ENCODE measurements at places on chromosomes 1 and 21.

GRCh38 chr1:185775501-185775900 lies 41.3 kb downstream of the HMCN1 start:
- DNase-seq: no peak

GRCh38 chr1:57874418-57874877 lies 450.6 kb upstream of the DAB1 start:
- no peak for DNase-seq

DNA sequence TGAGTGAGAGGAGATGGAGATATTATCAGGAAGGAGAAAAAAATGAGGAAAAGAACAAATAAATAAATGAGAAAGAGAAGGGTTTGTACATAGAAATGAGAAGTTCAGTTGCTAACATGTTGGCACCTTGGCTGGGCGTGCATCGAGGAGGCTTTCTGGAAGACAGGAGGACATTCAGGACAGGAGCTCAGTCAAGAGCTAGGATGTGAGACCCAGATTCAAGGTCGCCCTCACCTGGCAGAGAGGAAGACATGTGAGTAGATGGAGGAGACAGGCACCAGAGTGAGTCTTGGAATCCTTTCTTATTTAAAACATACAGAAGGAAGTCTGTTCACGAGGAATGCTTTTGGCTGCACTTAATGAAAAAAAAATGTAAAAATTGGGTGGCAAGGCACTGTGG lies 640.9 kb downstream of the NPHP4 start:
- DNase-seq: no peak

DNA sequence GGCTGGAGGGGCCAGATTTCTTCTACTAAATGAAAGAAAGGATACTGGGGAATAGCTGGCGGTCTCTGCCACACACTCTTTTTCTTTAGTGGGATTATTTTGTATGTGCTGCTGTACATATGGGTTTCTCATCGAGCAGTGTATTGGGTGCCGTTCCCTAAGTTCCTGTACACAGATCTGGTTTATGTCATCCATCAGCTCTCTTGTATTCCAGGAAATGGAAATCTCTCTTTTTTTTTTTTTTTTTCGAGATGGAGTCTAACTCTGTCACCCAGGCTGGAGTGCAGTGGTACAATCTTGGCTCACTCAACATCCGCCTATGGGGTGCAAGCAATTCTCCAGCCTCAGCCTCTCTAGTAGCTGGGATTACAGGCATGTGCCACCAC lies 27.0 kb upstream of the NID1 start:
- DNase-seq: no peak

- no peak for DNase-seq
Observed at GRCh38 chr1:70436622-70437251, 25.7 kb downstream of the CTH start.

DNA sequence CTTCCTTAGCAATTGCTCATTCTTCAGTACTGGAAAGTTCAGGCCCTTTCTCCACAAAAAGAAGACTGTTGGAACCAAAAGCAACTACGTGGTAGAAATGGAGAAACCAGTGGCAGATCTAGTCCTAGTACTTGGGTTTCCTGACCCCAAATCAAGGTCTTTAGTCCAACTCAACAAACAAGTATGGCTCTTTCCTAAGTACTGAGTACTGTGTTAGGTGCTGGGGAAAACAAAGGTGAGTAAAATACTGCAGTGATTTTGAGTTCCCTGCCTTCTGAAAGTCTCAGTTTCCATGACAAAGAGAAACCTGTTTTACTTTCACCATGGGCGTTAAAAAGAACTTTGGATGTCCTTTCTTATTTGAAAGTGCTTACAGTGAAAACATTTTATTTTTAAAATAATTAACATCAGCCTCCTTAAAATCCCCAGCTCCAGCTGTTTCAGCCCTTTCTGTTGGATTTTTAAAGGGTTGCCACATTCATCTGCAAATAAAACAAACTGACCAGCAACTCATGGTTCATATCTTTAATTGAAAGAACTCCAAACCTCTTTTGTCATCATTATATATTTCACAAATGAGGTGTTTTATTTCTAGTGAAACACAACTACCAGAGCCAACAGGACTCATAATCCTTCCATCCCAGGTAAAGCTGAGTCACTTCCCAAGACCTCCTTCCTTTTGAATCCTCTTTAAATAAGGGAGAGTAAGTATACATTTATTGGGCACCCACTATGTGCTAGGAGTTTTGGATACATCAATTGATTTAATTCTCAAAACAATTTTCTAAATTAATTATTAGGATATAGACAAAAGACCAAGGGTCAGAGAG lies 35.4 kb downstream of the PLPP3 start:
- no peak for DNase-seq

GRCh38 chr1:160204526-160205241 lies 500 bp upstream of the PEA15 start:
- no peak for DNase-seq

GRCh38 chr1:24954631-24955030 lies 24.6 kb upstream of the RUNX3 start:
- no peak for DNase-seq

GRCh38 chr1:33441088-33441745 lies 10.3 kb upstream of the PHC2 start:
- DNase-seq: no peak

DNA sequence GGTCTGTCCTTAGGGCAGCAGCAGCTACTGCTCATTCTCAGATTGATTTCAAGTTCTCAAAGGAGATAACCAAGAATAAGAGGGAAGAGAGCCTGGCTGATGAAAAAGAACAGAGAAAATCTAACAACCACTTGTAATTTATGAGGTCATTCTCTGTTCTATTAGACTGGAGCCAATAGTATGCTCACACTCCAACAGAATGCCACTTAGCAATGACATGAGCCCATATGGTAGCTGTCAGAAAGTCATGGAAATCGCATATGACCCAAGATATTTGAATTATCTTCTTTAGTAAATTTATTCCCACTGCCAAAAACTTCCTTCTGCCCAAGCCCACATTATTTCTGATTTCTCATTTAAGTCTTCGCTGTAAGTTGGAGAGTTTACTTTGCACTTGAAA lies 53.7 kb upstream of the PLA2G4A start:
- DNase-seq: no peak

DNA sequence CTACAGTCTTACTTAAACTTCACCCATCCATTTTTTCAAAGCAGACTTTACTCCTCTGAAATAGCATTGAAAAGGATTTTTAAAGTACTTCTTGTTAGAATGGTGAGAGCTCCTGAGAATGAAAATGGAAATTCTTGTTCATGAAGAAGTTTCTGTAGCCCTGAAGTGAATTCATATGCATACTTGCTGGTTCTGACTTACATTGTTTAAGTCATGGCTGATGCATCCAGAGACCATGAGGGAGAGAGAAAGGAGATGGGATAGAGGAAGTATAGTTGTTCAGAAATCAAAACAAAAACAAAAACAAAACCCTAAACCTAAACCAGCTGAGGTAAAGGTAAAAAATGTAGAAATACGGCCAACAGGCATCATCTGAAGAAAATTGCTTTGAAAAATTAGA lies 27.1 kb upstream of the SAMSN1 start:
- no peak for DNase-seq

DNA sequence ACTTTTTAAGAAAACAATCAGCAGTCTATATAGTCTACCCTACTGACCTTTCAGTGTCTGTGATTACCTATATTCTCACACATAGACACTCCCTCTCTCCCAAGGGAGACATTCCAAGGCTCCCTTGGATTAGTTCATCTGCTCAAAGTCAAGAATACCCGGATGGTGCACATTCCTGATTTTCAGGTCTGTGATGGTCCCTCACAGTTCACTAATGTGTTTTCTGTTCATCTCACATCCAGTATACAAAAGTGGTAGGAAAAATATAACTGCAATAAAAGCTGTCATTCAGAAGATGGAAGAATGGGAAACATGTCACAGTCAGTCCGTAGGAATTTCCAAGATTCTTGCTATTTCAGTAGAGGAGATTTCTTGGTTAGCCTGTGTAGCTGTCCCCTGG lies 224.1 kb upstream of the CACYBP start:
- DNase-seq: no peak

GRCh38 chr1:3188150-3188971 lies 119.4 kb downstream of the PRDM16 start:
- DNase-seq: no peak

DNA sequence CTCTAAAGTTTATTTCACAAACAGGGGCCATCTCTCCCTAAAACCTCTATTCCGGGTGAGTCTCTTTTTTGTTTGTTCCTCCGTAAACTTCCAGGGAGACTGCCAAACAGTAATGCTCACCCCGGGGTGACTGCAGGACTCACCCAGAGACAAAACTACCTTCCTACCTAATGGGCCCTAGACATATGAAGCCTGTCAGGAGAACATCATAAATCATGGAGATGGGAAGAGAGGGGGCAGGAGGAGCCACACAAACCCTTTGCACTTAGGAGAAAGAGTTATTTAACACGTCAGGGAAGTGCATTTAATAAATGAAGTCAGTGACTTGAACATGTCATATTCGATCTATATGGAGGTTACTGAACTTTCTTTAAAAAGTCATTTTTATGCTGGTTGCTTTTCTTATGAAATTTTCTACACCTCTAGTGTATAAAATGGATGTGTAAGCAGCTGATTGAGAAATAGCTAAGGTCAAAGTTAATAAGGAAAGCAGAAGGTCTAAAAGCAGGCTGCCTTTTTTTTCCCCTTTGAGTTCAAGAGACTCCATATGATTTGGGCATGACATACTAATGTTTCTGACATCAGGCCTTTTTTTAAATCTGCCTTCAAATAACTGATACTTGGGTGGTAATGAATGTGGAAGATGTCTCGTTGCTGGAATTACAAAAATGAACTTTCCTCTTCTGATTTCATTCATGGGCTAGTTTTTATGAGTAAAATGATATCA lies 286.9 kb upstream of the USP25 start:
- DNase-seq: no peak

GRCh38 chr1:149916193-149916897 lies 1.3 kb downstream of the SV2A start:
- DNase-seq: no peak

DNA sequence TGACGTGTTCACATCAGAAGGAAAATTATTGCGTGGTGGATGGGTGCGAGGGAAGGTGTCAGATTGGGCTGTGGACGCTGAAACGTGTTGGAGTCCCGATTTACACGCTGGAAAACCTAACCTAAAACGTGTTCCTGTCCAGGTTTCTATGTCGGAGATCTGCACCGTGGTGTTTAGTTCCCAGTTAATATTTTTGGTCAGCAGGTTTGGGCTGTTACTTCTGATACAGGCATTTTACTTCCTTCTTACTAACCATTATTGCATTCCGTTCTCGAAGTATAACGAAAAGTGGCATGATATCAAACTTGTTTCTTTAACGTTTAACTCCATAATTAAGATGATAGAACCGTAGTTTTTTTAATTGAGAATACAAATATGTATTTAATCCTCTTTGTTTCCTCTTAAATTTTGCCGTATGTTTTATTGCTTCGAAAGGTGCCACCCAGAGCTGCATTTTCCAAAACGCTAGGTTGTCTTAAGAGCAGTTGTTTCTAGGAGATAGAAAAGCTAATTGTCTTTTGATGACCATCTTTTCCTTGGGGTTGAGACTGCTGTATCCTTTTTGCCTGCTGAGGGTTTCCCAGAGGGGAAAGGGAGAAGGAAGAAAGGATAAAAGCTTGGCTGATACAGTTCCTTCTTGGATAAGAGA lies 1.3 kb downstream of the ADARB1 start:
- DNase-seq: no peak

DNA sequence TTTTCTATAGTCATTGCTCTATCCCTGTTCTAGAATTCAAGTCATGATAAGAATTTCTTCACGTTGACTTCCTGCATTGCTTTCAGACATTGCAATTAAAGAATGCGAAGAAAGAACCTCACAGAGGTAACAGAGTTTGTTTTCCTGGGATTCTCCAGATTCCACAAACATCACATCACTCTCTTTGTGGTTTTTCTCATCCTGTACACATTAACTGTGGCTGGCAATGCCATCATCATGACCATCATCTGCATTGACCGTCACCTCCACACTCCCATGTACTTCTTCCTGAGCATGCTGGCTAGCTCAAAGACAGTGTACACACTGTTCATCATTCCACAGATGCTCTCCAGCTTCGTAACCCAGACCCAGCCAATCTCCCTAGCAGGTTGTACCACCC lies 10.6 kb downstream of the APCS start:
- DNase-seq: no peak

- no peak for DNase-seq
Observed at GRCh38 chr1:172482044-172482443, 38.2 kb upstream of the PIGC start.

DNA sequence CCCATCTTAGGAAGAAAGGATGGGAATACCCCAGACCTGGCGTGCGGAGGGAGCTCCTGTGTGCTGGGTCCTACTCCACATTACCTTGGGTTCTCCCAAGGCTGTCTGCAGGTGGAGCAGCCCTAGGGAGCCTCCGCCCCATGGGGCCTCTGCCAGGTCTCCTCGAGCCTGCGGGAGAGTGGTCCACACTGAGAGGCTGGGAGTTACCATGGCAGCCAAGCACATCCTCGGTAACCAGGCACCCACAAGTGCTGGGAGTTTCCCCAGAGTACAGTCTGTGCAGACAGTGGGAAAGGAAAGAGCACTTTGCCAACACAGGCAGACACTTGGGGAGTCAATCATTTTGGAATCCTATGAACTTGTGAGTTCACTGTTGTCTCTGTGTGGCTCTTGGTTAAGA lies 249.4 kb downstream of the DYRK1A start:
- no peak for DNase-seq

DNA sequence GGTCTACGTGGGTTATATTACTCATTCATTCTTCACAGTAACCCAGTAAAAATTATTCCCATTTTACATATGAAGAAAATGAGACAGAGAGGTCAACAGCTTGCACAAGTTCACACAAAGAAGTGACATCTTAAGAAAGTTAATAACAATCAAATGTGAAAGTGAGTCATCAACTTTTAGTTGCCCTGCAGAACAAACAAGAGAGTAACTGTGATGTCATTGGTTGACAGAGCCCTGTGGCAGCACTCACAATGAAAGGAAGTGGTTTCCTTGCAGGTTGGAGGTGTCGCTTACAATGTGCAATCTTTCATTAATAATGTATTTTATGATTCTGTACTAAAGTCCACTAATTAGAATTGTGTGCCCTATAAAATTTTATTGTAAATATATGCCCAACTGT lies 369.6 kb downstream of the RYR2 start:
- DNase-seq: no peak

DNA sequence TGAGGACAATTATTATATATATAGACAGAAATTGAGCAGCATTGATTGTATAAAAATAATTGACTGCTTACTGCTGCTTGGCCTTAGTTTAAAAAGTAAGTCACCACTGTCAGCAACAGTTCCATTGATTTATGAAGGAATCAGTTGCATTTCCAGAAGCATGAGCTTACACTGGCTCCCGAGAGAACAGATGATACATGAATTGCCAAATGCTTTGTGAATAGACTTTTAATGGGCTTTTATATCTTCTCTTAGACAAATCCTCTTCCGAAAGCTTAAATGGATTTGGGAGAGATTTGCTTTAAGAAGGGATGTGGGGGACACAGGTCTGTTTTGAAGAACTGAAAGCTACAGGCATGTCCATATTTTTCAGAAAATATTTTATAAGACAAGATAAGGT lies 7.5 kb downstream of the FHAD1 start:
- DNase-seq: no peak

GRCh38 chr21:28421716-28422524 lies 570.8 kb downstream of the LTN1 start:
- no peak for DNase-seq

All from stimulated activated CD4-positive, alpha-beta T cell treated with anti-CD3 and anti-CD28 coated beads, Interleukin-15, amount 100 ng/mL, for 48 hours (primary cell).